ENCODE measurements at places on chromosomes 5 and 9. TPM values are rescaled to one million over a fixed set of nuclear protein-coding genes. Genes with fewer than 3 reads are reported as not detected.

GZMA gene
- polyA plus RNA-seq: 4.3 TPM

LCN15 gene
- 12.7 TPM for polyA plus RNA-seq

GRCh38 chr9:73294336-73294735, 142.7 kb downstream of the ANXA1 start:
- H3K4me1 ChIP-seq: no peaks in the 10 kb centered on the region
- H3K36me3 ChIP-seq: no peaks in the 10 kb centered on the region
- no peaks in the 10 kb centered on the region for H3K27me3 ChIP-seq
- H3K4me3 ChIP-seq: no peak overlapping the region

DNA sequence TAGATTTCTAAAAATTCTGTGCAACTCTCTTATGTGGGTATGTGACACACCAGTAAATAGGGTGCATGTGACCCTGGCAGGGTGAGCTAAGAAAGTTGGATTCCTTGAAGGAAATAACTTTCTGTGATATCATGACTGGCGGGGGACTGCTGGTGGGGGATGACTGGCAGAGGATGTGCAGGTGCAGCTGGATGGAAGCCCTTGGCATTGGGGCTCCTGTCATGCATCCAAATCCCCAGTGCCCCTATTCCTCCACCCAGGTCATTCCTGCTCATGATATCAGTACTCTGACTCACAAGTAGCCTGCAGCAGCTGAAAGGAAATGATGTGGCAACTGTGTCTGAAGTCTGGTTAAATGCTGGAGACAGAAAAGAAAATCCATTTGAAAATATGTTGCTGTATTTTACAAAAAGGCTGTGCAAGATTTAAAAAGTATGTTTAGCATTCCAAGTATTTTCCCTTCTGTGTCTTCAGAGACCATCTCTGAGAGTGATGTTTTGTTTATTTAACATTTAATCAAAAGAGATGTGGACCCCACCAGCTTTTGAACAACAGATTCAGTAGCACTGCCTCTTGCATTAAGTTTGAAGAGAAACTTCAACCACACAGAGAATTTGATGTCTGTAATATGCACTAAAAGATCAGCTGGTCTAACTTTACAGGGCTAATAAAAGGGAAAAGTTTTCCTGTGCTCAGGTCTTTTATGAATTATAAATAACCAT, 17.9 kb upstream of the ZSWIM6 start:
- no peak overlapping the region for H3K27ac ChIP-seq
- no peaks in the 10 kb centered on the region for H3K4me1 ChIP-seq
- no peaks in the 10 kb centered on the region for H3K27me3 ChIP-seq
- H3K36me3 ChIP-seq: no peaks in the 10 kb centered on the region
- H3K4me3 ChIP-seq: no peak overlapping the region
- DNase-seq: no peak

DNA sequence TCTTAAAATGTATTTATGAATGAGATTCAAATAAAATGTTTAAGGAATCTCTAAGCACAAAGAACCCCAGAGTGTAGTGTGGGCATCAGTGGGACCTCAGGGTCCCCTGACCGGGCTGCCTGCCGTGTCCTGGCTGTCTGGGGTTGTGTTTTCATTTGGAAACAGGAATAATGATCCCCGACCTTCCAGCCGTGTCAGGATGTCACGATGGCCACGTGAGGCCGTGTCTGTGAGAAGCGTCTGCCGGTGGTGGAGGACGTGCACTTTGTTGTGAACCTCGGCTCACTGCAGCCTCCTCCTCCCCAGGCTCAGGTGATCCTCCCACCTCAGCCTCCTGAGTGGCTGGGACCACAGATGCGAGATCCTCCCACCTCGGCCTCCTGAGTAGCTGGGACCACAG, 4.3 kb downstream of the TRAF2 start:
- no peaks in the 10 kb centered on the region for H3K27me3 ChIP-seq
- no peak overlapping the region for H3K4me3 ChIP-seq
- no peak overlapping the region for H3K27ac ChIP-seq
- H3K36me3 ChIP-seq: peaks cover 57% of the 10 kb centered on the region
- DNase-seq: no peak
- H3K4me1 ChIP-seq: no peaks in the 10 kb centered on the region

GRCh38 chr5:113269023-113269997, 165.5 kb downstream of the TSSK1B start:
- H3K4me3 ChIP-seq: no peak overlapping the region
- no peak overlapping the region for H3K27ac ChIP-seq
- DNase-seq: no peak
- H3K36me3 ChIP-seq: no peaks in the 10 kb centered on the region
- no peaks in the 10 kb centered on the region for H3K4me1 ChIP-seq
- no peaks in the 10 kb centered on the region for H3K27me3 ChIP-seq

PCDHGA10 gene
- 1.2 TPM for polyA plus RNA-seq

GRCh38 chr5:170405817-170406216, 16.6 kb upstream of the KCNMB1 start:
- no peaks in the 10 kb centered on the region for H3K36me3 ChIP-seq
- no peak for DNase-seq
- H3K4me3 ChIP-seq: no peak overlapping the region
- no peaks in the 10 kb centered on the region for H3K4me1 ChIP-seq

DNA sequence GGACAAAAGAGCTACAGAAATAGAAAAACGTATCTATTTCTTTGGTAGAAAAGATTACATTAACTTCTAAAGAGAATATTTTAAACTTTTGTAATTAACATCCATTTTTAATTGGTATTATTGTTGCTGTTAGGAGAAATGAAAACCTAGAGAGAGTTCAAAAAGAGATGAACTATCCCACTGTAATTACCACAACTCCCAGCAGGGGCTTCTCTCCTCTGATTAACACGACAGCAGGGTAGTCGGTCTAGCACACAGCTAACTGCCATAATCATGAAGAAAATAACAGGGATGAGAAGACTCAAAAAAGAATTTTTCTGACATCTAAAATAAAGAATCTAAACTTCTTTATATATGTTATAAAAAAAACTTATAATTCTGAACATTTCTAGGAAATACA, 86.2 kb upstream of the CDH9 start:
- H3K36me3 ChIP-seq: no peaks in the 10 kb centered on the region
- no peaks in the 10 kb centered on the region for H3K27me3 ChIP-seq
- H3K4me3 ChIP-seq: no peak overlapping the region
- H3K27ac ChIP-seq: no peak overlapping the region

DNA sequence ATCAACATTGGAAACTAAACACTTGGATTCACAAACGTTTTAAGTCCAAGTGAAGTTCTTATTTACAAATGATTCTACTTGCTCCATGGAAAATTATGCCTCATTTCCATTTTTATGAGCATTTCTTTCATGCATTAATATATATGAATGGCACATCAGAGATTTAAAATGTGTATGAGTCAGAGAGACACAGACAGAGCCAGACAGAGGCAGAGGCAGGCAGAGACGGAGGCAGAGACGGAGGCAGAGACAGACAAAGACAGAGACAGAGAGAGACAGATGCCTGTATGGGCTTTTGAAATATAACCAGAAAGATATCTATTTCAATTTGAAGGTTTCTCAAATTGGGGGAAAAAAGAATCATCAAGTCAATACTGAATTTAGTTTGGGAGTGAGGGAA, 649.0 kb downstream of the PTPRD start:
- H3K4me3 ChIP-seq: no peak overlapping the region
- DNase-seq: no peak
- no peaks in the 10 kb centered on the region for H3K27me3 ChIP-seq

CMYA5 gene
- 1.3 TPM for polyA plus RNA-seq

CNTNAP3 gene
- polyA plus RNA-seq: 0.86 TPM

DNA sequence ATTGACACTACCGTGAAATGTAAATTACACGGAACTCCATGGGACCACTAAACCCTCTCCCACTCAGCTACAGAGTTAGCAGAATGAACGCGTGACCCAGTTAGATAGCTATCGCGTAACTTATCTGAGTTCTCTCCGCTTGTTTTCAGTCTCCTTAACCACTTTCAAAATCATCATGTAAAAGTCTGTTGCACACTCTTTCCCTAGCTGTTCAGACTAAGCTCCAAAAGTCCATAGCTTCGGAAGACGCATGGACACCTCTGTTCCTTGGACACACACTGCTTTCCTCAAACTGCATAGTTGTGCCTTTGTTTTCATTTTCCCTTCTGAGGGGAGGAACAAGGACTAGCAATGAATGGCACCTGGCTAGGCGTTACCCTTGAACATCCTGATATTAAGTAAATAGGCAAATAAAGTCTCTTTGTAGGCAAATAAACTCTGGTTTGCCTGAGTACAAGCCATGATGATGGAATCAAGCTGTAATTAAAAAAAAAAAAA, 83.3 kb downstream of the DAPK1 start:
- H3K4me3 ChIP-seq: no peak overlapping the region
- H3K4me1 ChIP-seq: no peaks in the 10 kb centered on the region
- H3K27me3 ChIP-seq: no peaks in the 10 kb centered on the region
- H3K27ac ChIP-seq: no peak overlapping the region
- peak; percentile 62 for DNase-seq
- no peaks in the 10 kb centered on the region for H3K36me3 ChIP-seq

KLF9 gene
- polyA plus RNA-seq: 1.3 TPM

- H3K27ac ChIP-seq: no peak overlapping the region
- H3K4me1 ChIP-seq: no peaks in the 10 kb centered on the region
- H3K27me3 ChIP-seq: no peaks in the 10 kb centered on the region
- no peaks in the 10 kb centered on the region for H3K36me3 ChIP-seq
- no peak overlapping the region for H3K4me3 ChIP-seq
Measured at GRCh38 chr5:33277061-33277650, 163.6 kb upstream of the TARS1 start.

DNA sequence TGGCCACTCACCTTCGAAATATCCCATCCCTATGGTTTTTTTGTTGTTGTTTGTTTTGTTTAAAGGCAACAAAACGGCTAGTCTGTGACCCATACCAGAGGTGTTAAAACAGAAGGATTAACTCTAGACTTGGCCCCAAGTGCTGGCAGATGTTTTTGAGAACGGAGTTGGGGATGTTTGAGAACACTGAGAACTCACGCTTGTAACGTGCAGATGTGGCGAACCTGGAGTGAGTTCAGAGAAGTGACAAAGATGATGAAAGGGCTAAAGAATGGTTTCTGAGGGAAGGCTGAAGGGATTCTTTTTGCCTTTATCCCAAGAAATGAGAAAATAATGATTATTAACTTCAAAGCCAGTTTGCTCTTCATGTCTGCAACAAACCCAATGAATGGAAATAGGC, 286.5 kb downstream of the ZNF608 start:
- no peak overlapping the region for H3K4me3 ChIP-seq
- H3K4me1 ChIP-seq: no peaks in the 10 kb centered on the region
